Endothelial cell (in vitro differentiated cells): ENCODE measurements at places on chromosomes 5 and 9.

DNA sequence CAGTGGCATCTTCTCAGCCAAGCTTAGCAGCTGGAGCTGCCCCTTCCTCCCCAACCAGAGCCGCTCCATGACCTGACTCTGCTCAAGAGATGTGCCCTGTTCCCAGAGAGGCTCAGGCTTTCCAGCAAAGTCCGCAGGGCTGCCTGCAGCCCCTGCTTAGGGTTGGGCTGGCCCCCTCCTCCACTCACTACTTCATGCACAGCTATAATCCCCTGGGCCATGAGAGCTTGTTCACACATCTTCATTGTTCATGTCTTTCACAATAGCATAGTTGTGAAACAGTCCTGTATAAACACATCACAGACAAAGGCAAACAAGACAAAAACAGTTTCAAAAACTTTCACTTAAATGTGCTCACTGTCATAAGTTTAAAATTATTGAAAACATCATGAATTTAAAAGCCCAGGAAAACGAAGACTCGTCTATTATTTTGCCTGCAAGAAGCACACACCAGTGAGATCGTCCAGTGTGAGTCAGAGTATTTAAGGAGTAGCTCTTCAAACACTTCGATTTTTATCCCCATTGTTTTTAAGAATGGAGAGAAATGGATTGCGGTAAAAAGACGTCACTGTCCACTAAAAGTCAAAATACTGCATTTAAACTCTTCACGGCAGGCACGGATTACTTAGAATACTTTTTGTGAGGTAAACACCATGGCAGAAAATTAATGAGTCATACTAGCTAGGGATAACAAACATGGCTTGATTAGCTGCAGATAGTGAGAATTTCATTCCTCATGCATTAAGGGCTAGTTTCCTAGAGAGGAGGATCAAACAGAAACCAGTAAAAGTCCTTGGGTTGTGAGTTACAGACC lies 40.7 kb upstream of the S1PR3 start:
- DNase-seq: no peak

GRCh38 chr5:24786108-24786507 lies 141.3 kb upstream of the CDH10 start:
- DNase-seq: no peak

DNA sequence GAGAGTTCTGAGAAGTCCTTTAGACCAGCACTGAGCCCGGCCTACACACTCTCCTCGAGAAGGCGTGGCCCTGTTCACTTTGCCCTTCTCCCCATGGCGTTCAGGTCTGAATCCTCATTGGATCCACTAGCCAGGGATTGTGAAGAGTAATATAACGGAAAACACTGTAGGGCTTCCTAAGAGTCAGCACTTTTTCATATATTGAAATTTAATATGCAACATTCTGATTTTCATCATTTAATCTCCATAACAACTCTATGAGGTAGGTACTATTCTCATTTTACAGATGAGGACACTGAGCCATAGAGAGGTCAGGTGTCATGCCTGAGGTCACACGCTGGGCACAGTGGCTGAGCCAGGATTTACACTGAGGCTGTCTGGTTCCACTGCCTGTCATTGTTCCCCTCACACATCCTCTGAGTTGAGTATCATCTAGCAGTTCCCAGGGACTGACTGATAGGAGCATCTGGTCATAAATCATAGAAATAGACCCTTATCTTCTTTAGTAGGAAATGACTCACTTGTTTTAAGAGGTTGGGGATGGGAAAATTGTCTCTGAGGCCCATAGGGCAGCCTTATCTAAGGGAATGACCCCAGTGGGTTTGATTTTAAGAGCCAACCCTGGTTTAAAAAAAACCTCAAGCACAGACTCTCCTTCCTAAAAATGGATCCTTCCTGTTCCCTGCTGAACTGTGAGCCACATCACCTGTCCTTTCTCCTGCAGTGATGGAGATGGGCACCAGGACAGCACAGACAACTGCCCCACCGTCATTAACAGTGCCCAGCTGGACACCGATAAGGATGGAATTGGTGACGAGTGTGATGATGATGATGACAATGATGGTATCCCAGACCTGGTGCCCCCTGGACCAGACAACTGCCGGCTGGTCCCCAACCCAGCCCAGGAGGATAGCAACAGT lies 41.2 kb downstream of the THBS4 start:
- no peak for DNase-seq

DNA sequence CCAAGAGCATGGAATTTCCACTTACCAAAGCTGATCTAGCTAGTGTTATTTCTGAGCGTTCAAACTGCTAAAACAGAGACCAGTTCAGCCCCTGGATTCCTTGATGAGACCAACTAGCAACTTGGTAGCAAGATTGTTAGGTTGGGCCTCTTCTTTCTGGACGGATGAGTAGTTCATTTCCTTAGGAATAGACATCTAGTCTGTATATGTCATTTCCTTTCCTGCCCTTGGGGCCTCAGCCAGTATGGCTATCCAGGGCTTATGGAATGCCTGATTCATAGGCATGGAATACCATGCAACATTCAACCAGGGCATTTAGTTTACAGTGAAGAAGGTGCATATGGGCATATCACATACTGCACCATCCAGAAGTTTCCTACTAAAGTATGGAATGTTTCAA lies 14.5 kb upstream of the LPAR1 start:
- no peak for DNase-seq

DNA sequence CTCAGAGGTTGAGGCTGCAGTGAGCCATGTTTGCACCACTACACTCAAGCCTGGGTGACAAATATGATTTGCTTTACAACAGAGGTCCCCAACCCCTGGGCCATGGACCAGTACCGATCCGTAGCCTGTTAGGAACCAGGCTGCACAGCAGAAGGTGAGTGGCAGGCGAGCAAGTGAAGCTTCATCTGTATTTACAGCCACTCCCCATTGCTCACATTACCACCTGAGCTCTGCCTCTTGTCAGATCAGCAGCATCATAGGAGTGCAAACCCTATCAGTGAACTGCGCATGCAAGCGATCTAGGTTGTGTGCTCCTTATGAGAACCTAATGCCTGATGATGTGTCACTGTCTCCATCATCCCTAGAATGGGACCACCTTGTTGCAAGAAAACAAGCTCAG lies 42.5 kb downstream of the SAXO1 start:
- no peak for DNase-seq

- DNase-seq: no peak
Observed at GRCh38 chr9:80158131-80158530, 586.4 kb downstream of the TLE4 start.

DNA sequence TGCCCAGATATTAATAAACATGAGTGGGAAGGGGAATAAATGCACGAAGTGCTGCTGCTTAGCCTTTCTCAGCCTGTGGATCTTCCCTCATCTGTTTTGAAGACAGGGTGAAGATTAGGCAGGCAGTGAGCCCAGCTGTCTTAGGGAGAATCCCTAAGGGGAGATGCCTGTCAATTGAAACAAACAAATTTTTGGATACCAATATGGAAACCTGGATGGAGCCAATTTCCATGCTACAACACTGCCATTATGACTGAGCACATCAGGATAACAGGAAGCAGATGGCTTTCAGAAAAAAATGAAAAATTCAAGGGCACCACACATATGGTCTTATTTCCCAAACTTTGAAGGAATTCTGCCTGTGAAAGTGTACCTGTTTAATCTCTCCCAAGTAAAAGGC lies 80.3 kb downstream of the HMHB1 start:
- no peak for DNase-seq

GRCh38 chr5:141654298-141654697 lies 3.1 kb upstream of the FCHSD1 start:
- no peak for DNase-seq

- DNase-seq: no peak
Observed at GRCh38 chr5:21397693-21398092, 1409.7 kb upstream of the CDH18 start.

DNA sequence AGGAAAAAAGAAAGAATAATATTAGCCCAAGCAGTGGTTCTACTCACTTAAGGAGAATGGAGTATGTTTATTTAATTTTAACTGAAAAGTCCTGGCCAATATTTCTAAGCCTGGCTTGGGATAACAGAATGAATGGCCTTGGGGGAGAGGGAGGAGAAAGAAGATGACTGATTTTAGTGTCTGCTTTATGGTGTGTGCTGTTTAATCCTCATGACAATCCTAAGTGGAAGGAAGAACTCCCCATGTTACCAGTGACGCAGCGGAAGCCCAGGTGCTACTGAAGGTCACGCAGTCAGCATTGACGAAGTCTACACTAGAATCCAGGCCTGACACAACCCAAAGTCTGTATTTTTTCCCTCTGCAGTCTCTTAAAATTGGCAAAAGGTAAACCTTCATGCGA lies 50.5 kb downstream of the PALM2AKAP2 start:
- DNase-seq: no peak

DNA sequence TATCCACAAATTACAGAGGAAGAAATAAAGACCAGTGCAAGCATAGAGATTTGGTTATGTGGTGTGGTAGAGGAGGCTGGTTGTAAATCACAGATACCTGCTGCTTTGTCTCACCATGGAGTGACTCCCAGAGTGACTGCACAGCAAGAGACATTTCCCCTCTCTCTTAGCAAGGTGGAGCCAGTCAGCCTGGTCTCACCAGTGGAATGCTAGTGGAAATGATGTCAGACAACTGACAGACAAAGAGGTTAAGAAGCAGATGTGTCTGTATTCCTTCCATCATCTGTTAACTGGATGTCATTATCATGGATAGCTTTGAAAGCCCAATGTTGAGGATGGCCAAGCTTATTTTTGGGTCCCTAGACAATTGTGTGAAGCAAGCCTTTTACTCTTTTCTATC lies 509.4 kb upstream of the SEMA6A start:
- DNase-seq: peak; percentile 11

DNA sequence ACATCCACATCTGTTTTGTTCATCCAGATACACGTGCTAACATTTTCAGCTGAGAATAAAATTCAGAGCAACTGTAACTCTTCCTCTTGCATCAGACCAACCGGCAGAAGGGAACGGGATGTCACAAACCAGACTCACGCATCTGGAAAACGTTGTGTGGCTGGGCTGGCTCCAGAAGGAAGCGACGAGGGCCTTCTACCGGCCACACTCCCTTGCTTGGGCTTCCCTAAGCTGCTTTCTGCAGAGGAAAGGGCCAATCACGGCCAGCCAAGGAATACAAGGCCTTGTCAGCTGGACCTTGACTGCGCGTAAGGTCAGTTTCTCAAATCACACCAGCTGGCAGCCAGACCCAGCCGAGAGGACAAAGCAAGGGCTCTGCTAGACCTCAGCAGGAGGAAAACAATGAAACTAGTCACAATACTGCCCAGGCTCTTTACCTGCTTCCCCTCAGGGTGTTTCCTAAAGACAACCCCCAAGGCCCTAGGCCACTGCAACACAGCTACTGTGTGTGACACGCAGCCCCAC lies 106.1 kb downstream of the THBS4 start:
- DNase-seq: peak; percentile 62
